D341Med (cell line): ENCODE measurements at places on chromosomes 11 and 22.

DNA sequence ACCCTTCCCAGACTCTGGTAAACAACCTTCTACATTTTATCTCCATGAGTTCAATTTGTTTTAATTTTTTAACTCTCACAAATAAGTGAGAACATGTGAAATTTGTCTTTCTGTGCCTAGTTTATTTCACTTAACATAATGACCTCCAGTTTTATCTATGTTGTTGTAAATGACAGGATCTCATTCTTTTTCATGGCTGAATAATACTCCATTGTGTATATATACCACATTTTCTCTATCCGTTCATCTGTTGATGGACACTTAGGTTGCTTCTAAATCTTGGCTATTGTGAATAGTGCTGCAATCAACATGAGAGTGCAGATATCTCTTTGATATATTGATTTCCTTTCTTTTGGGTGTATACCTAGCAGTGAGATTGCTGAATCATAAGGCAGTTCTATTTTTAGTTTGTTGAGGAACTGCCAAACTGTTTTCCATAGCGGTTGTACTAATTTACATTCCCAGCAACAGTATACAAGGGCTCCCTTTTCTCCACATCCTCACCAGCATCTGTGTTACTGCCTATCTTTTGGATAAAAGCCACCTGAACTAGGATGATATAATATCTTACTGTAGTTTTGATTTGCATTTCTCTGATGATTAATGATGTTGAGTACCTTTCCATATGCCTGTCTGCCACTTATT is 93.9 kb downstream of the ATG16L2 start:
- DNase-seq: no peak

DNA sequence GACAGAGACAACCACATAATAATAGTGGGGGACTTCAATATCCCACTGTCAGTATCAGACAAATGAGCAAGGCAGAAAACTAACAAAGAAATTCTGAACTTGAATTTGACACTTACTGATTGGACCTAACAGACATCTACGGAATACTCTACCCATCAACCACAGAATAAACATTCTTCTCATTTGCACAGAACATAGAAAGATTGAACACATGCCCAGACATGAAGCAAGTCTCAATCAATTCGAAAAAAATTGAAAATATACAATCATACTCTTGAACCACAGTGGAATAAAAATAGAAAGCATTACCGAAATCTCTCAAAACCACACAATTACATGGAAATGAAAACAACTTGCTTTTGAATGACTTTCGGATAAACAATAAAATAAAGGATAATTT is 17.9 kb downstream of the RAB38 start:
- no peak for DNase-seq

- no peak for DNase-seq
Observed at GRCh38 chr11:111941963-111942362, 4.8 kb downstream of the DIXDC1 start.

GRCh38 chr22:29253561-29254285 is 14.1 kb downstream of the RHBDD3 start:
- peak; percentile 60 for DNase-seq

DNA sequence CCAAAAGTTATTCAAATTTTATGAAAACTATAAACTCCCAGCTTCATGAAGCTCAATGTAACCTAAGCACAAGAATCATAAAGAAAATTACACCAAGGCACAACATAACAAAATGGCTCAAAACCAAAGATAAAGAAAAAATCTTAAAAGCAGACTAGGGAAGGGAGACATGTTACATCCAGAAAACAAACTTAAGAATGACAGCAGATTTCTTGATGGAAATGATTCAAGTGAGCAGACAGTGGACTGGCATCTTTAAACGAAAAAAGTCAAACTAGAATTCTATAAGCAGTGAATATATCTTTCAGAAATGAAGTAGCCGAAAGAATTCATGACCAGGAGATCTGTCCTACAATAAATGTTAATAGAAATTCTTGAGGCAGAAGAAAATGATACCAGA is 75.6 kb downstream of the SHANK2 start:
- DNase-seq: no peak
